ENCODE measurements at places on chromosomes 7 and 10.
A peak's percentile ranks its signal among the peaks of the same experiment; 100 is the strongest.

GRCh38 chr7:135180122-135180521 is 9.6 kb upstream of the CYREN start:
- H3K4me1 ChIP-seq: no peaks in the 10 kb centered on the region
- no peaks in the 10 kb centered on the region for H3K27me3 ChIP-seq
- H3K36me3 ChIP-seq: peaks cover 46% of the 10 kb centered on the region

- peaks cover 42% of the 10 kb centered on the region for H3K36me3 ChIP-seq
- H3K4me3 ChIP-seq: peak overlapping the region; percentile 90
- H3K27ac ChIP-seq: peak overlapping the region; percentile 81
- H3K4me1 ChIP-seq: peaks cover 59% of the 10 kb centered on the region
- no peak for DNase-seq
Measured at GRCh38 chr10:5890452-5890915, 441 bp downstream of the FBH1 start.

DNA sequence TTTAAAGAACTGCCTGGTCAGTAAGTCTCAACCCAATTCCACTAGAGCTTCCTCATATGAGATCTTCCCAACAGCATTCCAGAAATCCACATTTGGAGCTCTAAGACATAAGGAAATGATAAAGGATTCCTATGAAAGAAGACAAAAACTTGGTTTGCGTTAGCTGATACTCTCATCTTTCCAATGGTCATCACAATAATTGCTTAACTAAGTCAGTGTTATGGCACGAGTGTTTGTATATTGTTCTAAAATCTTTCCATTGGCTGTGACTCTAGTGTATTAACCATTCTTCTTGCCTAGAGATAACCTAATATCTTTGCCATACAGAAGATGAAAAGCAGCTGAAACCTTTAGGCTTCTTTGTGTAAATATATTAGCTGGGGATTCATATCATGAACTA is 289.0 kb downstream of the SNX13 start:
- no peak overlapping the region for H3K4me3 ChIP-seq
- no peak for DNase-seq
- H3K36me3 ChIP-seq: no peaks in the 10 kb centered on the region
- peaks cover 14% of the 10 kb centered on the region for H3K27me3 ChIP-seq
- no peak overlapping the region for H3K27ac ChIP-seq

GRCh38 chr7:25037325-25037724 is 57.3 kb upstream of the OSBPL3 start:
- no peak overlapping the region for H3K4me3 ChIP-seq
- H3K36me3 ChIP-seq: no peaks in the 10 kb centered on the region
- no peaks in the 10 kb centered on the region for H3K4me1 ChIP-seq
- DNase-seq: no peak
- peaks cover 31% of the 10 kb centered on the region for H3K27me3 ChIP-seq

DNA sequence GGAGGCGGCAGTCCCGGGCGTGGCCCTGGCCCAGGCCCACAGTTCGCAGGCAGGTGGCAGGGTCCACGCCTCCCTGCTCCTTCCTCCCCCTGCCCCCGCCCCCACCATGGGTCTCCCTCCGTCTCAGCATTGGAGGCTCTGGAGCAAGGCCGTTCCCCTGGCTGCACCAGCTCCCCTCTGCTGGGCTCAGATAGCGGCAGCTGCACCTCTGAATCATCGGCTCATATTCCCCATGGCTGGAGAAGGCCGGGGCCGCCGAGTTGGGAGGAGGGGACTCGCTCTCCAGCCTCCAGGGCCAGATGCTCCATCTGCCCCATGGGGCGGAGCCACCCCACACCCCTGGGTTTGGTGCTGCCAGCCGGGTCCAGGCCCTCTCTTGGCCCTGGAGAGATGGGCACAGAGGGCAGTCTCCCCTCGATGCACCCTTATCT is 145.0 kb downstream of the ELFN1 start:
- H3K27ac ChIP-seq: no peak overlapping the region
- no peak for DNase-seq
- H3K4me3 ChIP-seq: no peak overlapping the region
- H3K4me1 ChIP-seq: peaks cover 14% of the 10 kb centered on the region
- H3K36me3 ChIP-seq: peaks cover 2% of the 10 kb centered on the region

- peaks cover 37% of the 10 kb centered on the region for H3K4me1 ChIP-seq
- no peaks in the 10 kb centered on the region for H3K27me3 ChIP-seq
- no peak for DNase-seq
- H3K36me3 ChIP-seq: no peaks in the 10 kb centered on the region
- H3K4me3 ChIP-seq: no peak overlapping the region
- H3K27ac ChIP-seq: peak overlapping the region; percentile 79
Measured at GRCh38 chr10:132421847-132422751, 25.1 kb downstream of the PWWP2B start.

DNA sequence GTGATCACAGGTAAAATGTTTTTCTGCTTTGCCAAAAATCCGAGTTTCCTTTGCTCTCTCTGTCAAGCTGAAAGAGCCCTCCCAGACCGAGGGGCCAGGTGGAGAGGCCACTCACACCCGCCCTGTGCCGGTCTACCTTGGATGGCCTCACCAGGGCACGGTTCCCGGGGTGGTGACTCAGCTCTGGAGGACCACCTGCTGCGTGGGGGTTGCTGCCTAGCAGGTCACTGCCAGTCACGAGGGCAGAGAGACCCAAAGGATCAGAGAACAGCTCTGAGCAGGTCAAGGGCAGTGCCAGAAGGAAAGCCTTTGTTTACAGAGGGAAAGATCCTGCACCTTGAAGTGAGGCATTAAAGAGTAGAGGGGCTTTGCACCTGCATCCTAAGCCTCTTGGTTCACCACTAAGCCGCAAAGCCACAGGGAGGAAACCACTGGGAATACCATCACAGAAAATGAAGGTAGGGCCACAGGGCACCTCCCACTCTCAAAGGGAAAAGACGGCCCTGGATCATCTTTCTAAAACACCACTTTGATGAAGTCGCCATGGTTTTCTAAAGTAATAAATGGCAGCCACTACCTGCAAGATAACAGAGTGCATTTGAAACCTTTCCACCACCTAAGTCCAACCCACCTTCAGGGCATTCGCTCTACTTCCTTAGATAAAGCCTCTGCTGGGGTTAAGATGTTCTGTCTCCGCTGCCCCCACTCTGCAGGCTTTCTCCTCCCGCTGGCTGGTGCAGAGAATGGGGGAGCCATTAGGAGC is 160.3 kb upstream of the KLF14 start:
- DNase-seq: no peak
- no peak overlapping the region for H3K4me3 ChIP-seq
- peaks cover 67% of the 10 kb centered on the region for H3K4me1 ChIP-seq

DNA sequence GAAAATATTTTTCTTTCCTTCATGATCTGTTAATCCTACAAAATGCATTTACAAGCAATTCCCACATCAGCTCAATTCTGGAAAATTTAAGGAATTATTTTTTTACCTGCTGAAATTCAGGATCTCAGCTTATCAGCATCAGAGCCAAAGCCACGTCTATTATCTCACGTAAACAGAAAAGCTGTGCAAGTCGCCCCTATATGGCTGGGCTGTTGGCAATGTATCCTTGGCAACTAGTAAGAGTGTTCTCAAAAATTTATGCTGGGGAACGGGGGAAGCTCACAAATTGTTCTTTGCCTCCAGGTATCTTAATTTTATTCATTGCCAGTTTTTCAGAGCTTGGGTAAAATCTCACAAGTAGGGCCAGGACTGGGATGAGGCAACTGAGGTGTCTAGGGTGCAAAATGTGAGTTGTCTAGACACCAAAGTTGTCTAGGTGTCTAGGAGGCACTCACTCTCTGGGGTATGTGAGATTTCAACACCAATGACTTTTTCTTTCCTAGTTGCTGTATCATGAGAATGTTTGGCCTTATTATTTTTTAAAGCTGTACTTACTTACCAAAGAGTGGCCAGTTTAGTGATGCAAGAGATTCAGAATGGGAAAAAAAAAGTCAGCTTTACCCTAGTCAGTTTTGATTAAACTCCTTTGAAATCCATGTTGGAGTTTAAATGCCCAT is 5.1 kb downstream of the GSTO2 start:
- DNase-seq: no peak
- peaks cover 11% of the 10 kb centered on the region for H3K4me1 ChIP-seq
- no peak overlapping the region for H3K27ac ChIP-seq
- H3K36me3 ChIP-seq: no peaks in the 10 kb centered on the region
- H3K27me3 ChIP-seq: peaks cover 28% of the 10 kb centered on the region

GRCh38 chr10:126373147-126373546 is 15.1 kb downstream of the ADAM12 start:
- no peaks in the 10 kb centered on the region for H3K27me3 ChIP-seq
- H3K4me1 ChIP-seq: no peaks in the 10 kb centered on the region
- no peak overlapping the region for H3K4me3 ChIP-seq

- H3K36me3 ChIP-seq: no peaks in the 10 kb centered on the region
- H3K27ac ChIP-seq: no peak overlapping the region
- no peaks in the 10 kb centered on the region for H3K27me3 ChIP-seq
- no peak for DNase-seq
- H3K4me1 ChIP-seq: no peaks in the 10 kb centered on the region
Measured at GRCh38 chr10:76882245-76882644, 755.4 kb downstream of the KCNMA1 start.

- H3K4me3 ChIP-seq: no peak overlapping the region
- no peak overlapping the region for H3K27ac ChIP-seq
- no peak for DNase-seq
- H3K36me3 ChIP-seq: no peaks in the 10 kb centered on the region
- peaks cover 2% of the 10 kb centered on the region for H3K4me1 ChIP-seq
- no peaks in the 10 kb centered on the region for H3K27me3 ChIP-seq
Measured at GRCh38 chr7:148060724-148061123, 529.8 kb upstream of the C7orf33 start.

GRCh38 chr7:132296820-132297219 is 279.4 kb downstream of the PLXNA4 start:
- no peak overlapping the region for H3K4me3 ChIP-seq
- H3K36me3 ChIP-seq: peaks cover 2% of the 10 kb centered on the region
- peaks cover 3% of the 10 kb centered on the region for H3K4me1 ChIP-seq
- H3K27me3 ChIP-seq: peaks cover 17% of the 10 kb centered on the region
- DNase-seq: no peak

DNA sequence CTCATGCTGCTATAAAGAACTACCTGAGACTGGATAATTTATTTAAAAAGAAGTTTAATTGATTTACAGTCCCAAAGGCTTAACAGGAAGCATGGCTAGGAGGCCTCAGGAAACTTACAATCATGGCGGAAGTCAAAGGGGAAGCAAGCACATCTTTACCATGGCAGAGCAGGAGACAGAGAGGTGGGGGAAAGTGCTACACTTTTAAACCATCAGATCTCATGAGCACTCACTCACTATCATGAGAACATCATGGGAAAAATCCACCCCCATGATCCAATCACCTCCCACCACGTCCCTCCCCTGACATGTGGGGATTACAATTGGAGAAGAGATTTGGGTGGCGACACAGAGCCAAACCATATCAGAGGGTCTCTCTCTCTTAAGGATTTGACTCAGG is 108.6 kb upstream of the PODXL start:
- no peaks in the 10 kb centered on the region for H3K36me3 ChIP-seq
- no peak for DNase-seq
- no peak overlapping the region for H3K4me3 ChIP-seq
- H3K4me1 ChIP-seq: no peaks in the 10 kb centered on the region
- peaks cover 3% of the 10 kb centered on the region for H3K27me3 ChIP-seq
- H3K27ac ChIP-seq: no peak overlapping the region

GRCh38 chr7:57414852-57415251 is 35.1 kb upstream of the ZNF716 start:
- no peak overlapping the region for H3K27ac ChIP-seq
- no peak overlapping the region for H3K4me3 ChIP-seq
- H3K36me3 ChIP-seq: no peaks in the 10 kb centered on the region
- H3K27me3 ChIP-seq: no peaks in the 10 kb centered on the region
- no peak for DNase-seq

DNA sequence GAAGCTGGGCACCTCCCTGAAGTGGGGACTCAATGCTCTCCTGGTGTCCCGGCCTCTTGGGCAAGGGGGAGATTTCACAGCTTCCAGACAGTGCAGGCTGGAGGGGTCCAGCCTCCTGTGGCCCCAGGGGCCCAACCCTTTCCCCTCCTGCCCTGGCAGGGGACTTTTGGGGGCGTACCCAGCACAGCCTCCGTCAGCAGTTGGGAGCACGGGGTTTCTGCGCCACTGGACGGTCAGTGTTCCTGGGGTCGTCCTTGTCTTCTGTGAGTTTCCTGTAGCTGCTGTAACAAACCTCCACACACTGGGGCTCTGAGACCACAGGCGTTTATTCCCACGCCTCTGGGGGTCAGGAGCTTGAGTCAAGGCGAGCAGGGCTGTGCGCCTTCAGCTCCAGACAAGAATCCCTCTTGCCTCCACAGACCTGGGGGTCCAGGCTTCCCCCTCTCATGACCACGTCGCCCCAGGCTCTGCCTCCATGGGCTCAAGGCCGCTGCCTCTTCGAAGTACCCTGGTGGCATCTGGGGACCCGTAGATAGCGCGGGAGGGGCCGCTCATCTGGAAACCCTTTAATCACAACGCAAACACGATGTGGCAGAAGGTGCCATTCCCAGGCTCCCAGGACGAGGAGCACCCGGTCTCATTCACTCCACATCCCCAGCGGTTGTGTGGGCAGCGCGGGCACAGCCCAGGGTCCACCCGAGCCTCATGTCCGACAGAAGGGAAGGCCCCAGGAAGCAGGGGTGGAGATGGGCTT is 14.0 kb downstream of the PWWP2B start:
- H3K27ac ChIP-seq: no peak overlapping the region
- H3K27me3 ChIP-seq: no peaks in the 10 kb centered on the region
- no peak overlapping the region for H3K4me3 ChIP-seq
- H3K36me3 ChIP-seq: peaks cover 8% of the 10 kb centered on the region
- H3K4me1 ChIP-seq: peaks cover 16% of the 10 kb centered on the region
- no peak for DNase-seq

GRCh38 chr7:107652642-107653041 is 8.0 kb upstream of the SLC26A4 start:
- H3K4me1 ChIP-seq: peaks cover 15% of the 10 kb centered on the region
- H3K36me3 ChIP-seq: no peaks in the 10 kb centered on the region
- DNase-seq: no peak
- H3K4me3 ChIP-seq: no peak overlapping the region
- H3K27ac ChIP-seq: no peak overlapping the region

DNA sequence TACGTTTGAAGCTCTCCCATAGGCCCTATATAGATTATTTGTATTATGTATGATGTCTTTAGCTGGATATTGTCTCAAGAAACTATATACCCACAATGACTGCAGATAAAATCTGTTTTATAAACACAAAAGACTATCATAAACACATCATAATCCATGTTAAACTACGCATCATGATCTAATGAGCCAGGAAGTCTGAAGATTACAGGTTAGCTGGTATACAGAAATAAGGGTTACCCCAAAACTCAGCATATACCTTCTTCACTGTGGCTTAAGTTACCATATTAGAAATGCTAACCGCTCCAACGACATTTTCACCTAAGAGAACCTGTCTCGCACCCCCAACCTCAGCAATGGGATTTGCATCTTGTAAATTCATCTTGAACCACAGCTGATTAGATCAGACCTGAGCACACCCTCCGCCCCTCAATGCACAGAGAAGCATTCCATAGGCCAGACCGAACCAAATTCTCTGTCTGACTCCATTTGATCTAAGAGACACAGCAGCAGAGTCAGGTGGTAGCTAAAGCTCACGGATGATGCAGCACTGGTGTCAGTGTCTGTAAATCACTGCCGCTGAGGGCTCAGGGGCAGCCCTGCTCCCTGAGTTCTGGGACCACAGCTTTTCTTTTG is 124.9 kb downstream of the NPY start:
- peaks cover 5% of the 10 kb centered on the region for H3K4me1 ChIP-seq
- H3K27me3 ChIP-seq: peaks cover 4% of the 10 kb centered on the region
